SK-MEL-5 (cell line): ENCODE measurements at places on chromosomes 3 and 15. TPM values are rescaled to one million over a fixed set of nuclear protein-coding genes. Genes with fewer than 3 reads are reported as not detected.

GRCh38 chr3:16302082-16302631 lies 37.1 kb downstream of the OXNAD1 start:
- DNase-seq = no peak

IL17RE gene
- total RNA-seq = 0.05 and 0.29 TPM in 2 replicates

- no peak for DNase-seq
Observed at GRCh38 chr3:101807888-101808287, 28.9 kb downstream of the NXPE3 start.

DNA sequence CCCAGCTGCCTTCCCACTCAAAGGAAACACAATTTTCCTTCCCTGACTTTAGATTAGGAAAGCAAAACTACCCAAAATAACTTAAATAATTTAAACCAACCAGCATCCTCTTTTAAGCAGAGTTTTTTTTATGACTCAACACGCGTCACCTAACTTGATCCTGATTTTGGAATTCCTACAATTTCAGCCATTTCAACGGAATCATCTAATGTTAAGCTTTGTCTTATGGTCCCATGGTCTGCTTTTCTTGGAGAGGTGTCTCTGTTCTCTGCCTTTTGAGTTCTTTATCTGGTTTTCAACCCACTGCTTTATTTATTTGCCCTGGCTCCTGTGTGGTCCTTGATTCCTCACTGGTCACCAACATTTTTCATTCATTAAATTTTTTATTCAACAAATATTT lies 219.2 kb upstream of the ARHGEF26 start:
- no peak for DNase-seq

INSYN1 gene
- 2.4 and 2.5 TPM in 2 replicates for total RNA-seq
